ENCODE measurements at places on chromosomes 1 and 21. TPM values are rescaled to one million over a fixed set of nuclear protein-coding genes. Genes with fewer than 3 reads are reported as not detected.

GRCh38 chr1:180271272-180272255 lies 41.5 kb downstream of the LHX4 start:
- DNase-seq, result no peak

The CD1C gene
- not detected for total RNA-seq

DNA sequence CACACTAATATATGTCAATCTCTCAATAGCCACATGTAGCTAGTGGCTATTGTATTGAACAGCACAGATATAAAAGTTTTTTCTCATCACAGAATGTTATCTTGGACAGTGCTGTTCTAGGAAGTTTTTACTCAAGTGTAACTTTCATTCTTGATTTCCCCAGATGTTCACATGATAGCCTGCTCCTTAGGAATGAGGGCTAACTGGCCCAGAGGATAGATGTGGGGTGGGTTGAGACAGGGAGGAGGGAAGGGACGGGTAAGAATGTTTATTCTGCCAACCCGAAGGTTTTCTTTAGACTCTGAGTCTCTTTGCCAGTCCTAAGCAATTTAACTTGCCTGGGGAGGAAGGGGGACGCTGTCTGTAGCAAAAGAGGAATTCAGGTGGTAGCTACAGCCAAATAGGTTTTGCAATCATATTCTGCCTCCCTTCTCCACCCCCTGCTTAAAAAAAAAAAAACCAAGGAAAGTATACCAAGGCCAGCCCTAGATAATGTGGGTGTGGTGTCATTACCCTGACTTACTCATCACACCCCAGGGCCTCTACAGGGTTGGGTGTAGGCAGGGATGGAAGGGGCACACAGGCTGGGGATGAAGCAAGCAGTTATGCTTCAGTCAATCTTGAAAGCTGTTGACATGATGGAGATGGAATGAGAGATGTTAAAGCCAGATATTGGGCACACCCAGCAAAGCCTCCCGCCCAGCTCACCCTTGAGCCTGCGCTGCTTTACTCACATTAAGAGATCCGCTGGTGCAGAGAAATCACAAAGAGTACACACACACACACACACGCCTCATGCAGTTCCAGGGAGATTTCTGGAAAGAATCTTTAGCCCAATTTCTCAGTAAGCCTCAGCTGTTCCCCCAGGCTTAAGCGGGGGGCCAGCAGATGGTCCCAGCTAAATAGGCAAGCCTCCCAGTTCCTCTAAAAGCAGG lies 59.9 kb downstream of the PLXNA2 start:
- no peak for DNase-seq

DNA sequence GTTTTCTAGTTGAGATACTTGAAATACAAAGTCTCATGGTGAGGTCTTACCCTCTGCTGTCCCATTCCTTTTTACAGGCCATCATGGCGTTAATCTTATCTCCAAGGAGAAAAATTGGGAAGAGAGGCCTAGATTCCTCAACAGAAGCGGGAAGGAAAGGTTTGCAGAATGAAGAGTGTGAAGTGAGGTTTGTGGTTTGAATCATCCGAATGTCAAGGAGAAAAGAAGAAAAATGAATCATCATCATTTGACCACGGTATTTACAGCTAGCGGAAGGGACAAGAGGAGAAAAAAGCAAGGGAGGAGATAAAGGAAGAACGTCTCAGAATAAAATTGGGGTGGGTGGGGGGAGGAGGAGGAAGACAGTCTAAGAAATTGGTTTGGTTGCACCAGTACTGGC lies 935 bp upstream of the COG2 start:
- no peak for DNase-seq

- DNase-seq, result no peak
These were observed 7.0 kb downstream of the KRTAP15-1 start for GRCh38 chr21:30447056-30447455.

Measured in progenitor cell of endocrine pancreas (in vitro differentiated cells).